ENCODE measurements at places on chromosomes 6 and 20.

DNA sequence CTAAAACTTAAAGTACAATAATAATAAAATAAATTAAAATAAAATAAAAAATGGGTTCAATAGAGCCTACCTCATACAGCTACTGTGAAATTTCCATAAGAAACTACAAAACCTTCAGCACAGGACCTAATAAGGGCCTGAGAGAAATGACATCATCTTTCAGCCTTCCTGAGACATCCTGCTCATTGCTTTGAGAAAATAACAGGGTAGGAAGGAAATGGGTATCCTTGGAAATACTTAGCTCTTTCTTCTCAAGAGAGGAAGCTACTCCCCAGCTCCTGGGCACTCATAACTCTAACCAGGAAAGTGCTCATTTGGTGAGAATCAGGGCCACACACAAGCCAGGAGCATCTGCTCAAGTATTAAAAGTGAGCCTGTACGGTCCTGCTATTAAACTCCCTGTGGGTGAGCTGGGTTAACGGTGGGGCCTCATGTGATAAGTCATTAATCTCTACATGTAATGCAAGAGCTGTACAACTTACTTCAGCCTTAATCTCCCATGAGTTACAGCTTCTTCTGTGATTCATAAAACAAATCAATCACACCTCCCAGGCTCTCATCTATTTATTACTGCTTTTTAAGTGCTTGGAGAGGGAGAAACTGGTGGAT, 141.4 kb downstream of the MAFB start:
- H3K4me3 ChIP-seq: no peak overlapping the region
- no peaks in the 10 kb centered on the region for H3K36me3 ChIP-seq
- no peak overlapping the region for H3K27ac ChIP-seq
- no peak for DNase-seq

- DNase-seq: no peak
- no peak overlapping the region for H3K27ac ChIP-seq
- no peaks in the 10 kb centered on the region for H3K4me1 ChIP-seq
- no peak overlapping the region for H3K4me3 ChIP-seq
- no peaks in the 10 kb centered on the region for H3K27me3 ChIP-seq
Measured at GRCh38 chr6:137402143-137402680, 92.0 kb downstream of the OLIG3 start.

DNA sequence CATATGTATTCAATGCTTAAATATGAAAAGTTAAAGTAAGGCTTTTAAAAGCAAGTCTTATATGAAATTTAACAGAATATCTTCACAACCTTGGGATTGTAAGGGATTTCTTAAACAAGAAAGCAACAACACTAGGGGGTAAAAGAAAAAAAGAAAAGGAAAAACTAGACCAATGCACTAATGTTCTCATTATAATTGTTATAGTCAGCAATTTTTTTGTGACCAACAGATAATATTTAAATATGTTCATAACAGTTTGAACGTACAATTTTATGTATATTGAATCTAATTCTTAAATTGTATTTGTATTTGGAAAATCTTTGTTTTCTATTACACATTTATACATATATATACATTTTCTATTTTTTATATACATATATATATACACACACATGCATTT, 1397.8 kb upstream of the ADGRB3 start:
- H3K4me1 ChIP-seq: no peaks in the 10 kb centered on the region
- H3K27ac ChIP-seq: no peak overlapping the region
- H3K27me3 ChIP-seq: no peaks in the 10 kb centered on the region
- no peak for DNase-seq
- no peaks in the 10 kb centered on the region for H3K36me3 ChIP-seq

DNA sequence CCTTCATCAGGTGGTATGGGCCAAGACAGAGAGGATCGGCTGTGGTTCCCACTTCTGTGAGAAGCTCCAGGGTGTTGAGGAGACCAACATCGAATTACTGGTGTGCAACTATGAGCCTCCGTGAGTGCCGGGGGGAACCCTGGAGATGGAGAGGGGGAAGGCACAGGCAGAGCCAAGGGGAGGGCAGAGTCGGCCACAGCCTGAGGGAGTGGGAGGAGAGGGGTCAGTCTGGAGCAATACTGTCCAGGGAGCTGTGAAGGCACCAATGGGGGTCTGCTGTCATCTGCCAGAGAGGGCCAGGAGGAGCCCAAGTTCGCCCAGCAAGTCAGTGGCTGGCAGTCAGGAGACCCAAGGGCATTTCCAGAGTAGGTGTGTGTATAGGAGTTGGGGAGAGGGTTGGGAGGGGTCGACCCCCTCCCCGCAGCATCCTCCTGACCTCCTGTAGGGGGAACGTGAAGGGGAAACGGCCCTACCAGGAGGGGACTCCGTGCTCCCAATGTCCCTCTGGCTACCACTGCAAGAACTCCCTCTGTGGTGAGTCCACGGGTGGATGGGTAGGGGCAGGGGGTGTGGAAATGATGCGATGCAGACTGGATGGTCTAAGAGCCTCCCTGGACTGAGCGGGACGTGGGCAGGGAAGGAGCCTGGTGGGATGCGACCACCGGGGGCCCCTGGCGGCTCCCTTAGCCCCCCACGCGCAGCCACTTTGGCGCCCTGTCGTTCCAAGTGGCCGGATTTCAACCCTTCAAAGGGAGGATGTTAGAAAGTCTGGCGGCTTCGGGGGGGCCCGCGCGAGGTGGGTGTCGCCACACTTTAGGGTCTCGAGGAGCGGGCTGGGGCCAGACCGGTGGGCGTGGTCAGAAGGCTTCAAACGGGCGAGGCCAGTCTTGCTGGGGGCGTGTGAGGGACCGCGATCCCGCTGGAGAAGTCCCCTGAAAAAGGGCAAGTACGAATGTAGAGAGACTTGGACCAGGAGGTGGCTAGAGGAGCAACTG, 7.2 kb downstream of the PI16 start:
- DNase-seq: no peak
- no peak overlapping the region for H3K4me3 ChIP-seq
- no peaks in the 10 kb centered on the region for H3K36me3 ChIP-seq
- H3K27ac ChIP-seq: no peak overlapping the region

GRCh38 chr6:72916298-72916697, 294.4 kb downstream of the KCNQ5 start:
- DNase-seq: no peak
- no peaks in the 10 kb centered on the region for H3K27me3 ChIP-seq
- no peak overlapping the region for H3K27ac ChIP-seq
- H3K4me3 ChIP-seq: no peak overlapping the region

DNA sequence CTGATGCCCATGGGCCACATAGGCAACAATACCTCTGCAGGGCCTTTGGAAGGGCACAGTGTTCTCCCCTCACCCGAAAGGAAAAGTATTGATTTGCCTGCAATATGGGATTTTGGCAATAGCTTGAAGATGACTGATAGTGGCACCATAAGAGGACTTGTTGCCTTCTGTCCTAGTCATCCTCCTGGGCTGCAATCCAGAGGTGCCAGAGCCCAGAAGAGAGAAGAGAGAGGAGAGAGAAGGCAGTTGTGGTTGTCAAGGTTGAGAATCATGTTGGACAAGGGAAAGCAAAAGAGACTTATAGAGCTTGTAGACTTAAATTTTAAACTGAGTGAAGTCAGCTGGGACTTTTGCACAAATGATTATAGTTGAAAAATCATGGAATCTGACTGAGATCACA, 14.6 kb downstream of the HDGFL1 start:
- no peak overlapping the region for H3K4me3 ChIP-seq
- H3K27me3 ChIP-seq: no peaks in the 10 kb centered on the region
- H3K4me1 ChIP-seq: no peaks in the 10 kb centered on the region

DNA sequence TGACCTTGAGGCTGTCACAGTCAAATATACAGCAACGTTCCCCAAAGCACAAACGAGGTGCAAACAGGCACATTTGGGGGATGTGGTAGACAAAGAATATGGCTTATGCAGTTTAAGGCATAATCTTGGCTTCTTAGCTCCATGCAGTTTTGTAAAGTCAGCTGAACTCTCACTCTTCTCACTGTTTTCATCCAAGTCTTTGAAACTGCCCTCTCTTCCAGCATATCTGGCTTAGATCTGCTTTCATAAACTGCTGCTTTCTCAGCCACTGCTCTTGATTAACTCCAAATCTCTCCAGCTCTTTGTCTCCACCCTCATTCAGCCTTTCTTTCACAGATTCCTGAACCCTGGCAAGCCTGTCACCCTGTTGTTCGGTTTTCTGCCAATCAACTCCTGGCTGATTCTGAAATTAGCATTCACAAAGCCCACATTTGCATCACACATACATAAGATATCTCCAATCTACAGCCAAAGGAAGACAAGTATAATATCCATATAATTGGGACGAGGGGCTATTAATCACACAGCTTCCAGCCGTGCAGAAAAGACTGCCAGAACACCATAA, 301.1 kb upstream of the RNF217 start:
- no peak overlapping the region for H3K27ac ChIP-seq
- no peaks in the 10 kb centered on the region for H3K36me3 ChIP-seq
- no peaks in the 10 kb centered on the region for H3K4me1 ChIP-seq
- no peak for DNase-seq

GRCh38 chr6:41379306-41379705, 43.9 kb downstream of the NCR2 start:
- DNase-seq: no peak
- H3K4me3 ChIP-seq: no peak overlapping the region
- H3K4me1 ChIP-seq: no peaks in the 10 kb centered on the region
- no peak overlapping the region for H3K27ac ChIP-seq

DNA sequence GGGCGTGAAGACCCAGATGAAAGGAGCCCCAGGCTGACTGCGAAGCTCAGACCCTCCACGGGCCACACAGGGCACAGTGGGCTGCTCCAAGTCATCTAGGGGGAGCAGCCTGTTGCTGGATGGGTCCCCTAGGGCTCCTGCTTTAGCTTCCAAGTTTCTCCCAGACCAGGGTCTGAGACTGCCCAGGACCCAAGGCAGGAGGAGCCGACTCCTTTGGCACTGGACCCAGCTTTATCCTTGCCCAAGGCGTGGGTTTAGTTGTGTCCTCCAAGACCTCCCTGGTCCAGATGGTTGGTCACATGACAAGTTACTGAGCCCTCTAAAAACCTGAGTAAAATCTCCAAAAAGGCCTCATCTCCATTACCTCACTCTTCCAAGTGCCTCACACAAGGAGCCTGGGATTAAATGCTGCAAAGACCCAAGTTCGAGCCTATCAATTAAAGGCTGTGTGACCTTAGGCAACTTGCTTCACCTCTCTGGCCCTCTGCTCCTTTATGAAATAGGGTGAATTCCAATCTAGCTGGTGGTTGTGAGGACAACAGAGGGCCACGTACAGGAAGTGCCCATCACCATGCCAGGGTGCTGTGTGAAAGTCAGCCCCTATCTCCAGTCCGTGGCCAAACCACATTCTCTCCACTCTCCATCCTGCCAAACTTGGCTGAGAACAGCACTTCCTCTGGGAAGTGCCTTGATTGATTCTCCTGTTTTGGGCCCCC, 2.5 kb downstream of the NECAB3 start:
- peaks cover 13% of the 10 kb centered on the region for H3K4me1 ChIP-seq
- no peaks in the 10 kb centered on the region for H3K36me3 ChIP-seq
- peak overlapping the region; percentile 90 for H3K27ac ChIP-seq
- H3K4me3 ChIP-seq: no peak overlapping the region

GRCh38 chr6:12555267-12555666, 161.3 kb upstream of the PHACTR1 start:
- H3K4me3 ChIP-seq: no peak overlapping the region
- DNase-seq: no peak
- H3K27ac ChIP-seq: no peak overlapping the region
- no peaks in the 10 kb centered on the region for H3K4me1 ChIP-seq
- no peaks in the 10 kb centered on the region for H3K27me3 ChIP-seq

DNA sequence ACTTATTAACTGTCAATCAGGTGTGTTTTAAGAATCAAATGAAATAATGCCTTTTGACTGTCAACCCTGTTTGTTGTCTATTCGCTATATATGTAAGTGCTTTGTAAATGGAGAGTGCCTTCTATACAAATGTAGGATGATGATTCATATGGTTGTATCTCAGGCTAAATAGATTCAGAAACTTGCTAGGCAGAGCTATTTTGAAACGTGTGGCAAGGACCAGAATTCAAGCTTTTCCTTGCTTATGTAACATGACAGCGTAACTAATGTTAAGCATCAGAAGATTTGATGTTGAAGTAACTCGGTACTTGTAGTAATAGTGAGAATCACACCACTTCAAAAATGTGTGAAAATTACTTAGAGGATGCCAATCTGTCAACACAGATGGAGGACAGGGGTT, 3.4 kb downstream of the OGFRL1 start:
- H3K27me3 ChIP-seq: no peaks in the 10 kb centered on the region
- H3K36me3 ChIP-seq: no peaks in the 10 kb centered on the region
- no peak overlapping the region for H3K27ac ChIP-seq
- no peaks in the 10 kb centered on the region for H3K4me1 ChIP-seq
- DNase-seq: no peak
- no peak overlapping the region for H3K4me3 ChIP-seq

GRCh38 chr6:157946053-157946617, 35.5 kb upstream of the SYNJ2 start:
- H3K27me3 ChIP-seq: no peaks in the 10 kb centered on the region
- peaks cover 2% of the 10 kb centered on the region for H3K36me3 ChIP-seq
- no peak overlapping the region for H3K27ac ChIP-seq

DNA sequence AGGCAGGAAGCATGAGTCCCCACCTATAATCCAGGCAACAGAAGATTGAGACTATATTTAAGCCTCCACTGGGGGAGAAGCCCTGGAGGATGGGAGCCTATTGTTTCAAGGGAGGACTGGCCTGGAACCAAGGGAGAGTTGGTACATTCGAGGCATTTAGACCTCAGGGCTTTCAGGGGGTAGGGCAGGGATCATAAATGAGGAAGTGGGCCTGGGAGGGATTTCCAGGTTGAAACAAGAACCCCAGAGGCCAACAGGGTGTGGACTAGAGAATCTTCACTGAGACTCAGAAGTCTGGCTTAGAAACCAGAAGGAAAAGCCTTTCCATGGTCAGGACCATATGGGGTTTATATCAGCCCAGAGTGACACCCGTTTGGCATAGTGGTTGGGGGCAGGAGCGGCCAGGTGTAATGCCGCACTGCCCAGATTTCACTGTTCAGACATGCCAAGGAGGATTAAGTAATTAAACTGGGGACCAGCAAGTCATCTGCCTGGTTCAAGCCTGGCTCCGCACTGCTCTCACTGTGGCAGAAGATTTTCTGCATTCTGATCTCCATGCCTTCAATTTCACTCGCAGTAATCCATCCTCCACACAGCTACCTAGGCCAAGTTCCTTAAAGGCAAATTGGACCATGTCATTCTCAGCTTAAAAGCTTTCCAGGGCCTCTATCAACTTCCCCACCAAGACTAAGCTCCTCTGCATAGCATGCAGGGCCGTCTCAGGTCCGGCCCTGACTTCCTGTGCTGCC, 17.8 kb downstream of the LRFN2 start:
- no peaks in the 10 kb centered on the region for H3K4me1 ChIP-seq
- H3K27me3 ChIP-seq: no peaks in the 10 kb centered on the region
- H3K27ac ChIP-seq: no peak overlapping the region
- H3K4me3 ChIP-seq: no peak overlapping the region
- no peak for DNase-seq
- H3K36me3 ChIP-seq: no peaks in the 10 kb centered on the region

DNA sequence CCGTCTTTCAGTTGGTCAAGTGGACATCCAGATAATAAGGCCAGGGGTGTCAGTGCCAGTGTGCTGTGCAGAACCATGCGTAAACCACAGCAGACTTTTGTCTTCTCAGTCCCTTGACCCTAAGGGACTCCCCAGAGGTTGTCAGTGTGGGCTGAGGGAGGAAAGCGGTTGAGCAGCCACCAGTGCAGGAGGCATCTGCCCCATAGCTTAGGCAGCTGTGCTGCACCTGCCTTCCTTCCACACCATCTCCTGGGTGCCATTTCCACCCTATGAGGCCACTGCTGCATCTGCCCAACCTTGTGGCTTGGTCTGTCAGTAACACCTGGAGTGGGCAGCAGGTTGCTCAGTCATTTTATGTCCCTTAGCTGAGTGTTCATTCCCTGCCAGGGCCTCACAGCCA, 26.0 kb downstream of the PRPF6 start:
- no peaks in the 10 kb centered on the region for H3K27me3 ChIP-seq
- no peak overlapping the region for H3K27ac ChIP-seq
- H3K4me3 ChIP-seq: no peak overlapping the region
- H3K4me1 ChIP-seq: no peaks in the 10 kb centered on the region
